ENCODE measurements at places on chromosomes 3 and 15.

DNA sequence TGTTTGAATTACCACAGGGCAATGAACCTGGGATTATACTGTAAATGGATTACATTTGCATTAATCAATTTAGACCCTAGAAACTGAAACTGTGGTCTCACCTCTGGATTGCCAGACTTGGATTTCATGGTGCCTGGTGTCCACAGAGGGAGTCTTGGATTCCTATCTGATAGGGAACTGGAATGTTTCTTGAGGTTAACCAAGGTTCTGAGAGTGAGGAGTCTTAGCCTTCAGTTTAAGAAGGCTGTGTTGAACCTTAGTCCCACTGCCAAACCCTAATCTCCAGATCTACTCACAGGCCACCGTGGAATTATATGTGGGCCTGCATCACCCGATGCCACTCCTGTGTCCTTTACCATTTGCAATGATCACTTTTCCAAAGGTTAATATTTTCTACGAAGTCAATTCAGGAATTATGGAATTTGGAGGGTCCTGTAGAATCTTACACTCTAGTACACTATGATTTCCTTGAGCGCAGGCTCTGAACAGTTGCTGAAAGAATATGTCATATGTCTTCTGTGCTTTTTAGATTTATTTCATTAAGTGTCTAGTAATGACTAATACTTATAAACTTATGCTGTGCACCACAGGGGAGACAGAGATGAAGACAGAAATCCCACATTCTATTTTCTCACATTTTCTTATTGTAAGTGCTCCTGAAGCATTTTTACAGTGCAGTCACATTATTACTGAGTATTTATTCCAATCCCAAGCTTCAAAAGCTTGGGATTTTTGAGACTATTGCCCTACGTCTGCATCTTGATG is 87.9 kb downstream of the EFL1 start:
- no peak for DNase-seq

- no peak for DNase-seq
Measured at GRCh38 chr15:60733196-60733595, 254.3 kb upstream of the ICE2 start.

GRCh38 chr15:61871926-61872522 is 188.2 kb downstream of the VPS13C start:
- DNase-seq = no peak

DNA sequence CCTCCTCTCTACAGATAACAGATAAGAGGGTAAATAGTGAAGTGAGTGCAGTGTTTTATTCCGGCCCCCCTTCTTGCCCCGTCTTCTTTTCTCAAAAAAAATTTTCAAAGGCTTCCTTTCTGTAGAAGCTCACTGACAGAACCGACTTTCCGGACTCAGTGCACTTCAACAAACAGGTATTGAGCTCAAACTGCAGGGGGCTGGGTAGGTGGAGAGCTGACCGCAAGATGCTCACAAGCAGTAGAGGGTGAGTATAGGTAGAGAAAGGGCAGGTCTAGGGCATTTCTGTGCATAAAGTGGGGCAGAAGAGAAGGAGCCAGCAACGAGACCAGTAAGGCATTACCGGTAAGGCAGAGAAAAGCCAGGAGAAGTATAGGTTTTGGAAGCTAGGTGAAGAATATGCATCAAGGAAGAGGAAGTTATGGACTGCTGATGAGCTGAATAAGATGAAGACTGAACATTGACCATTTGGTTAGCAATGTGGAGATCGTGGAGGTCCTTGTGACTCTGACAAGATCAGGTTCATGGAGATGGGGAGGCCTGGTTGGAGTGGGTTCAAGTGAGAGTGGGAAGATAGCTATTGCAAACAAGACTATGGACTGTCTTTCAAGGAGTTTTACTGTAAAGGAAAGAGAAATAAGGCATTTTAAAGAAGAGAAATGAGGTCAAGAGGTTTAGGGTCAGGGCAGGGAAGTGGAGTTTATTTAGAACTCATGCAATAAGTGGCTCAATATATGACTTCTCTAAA is 97.4 kb downstream of the ST6GAL1 start:
- peak; percentile 74 for DNase-seq

- no peak for DNase-seq
Measured at GRCh38 chr3:159879598-159879997, 109.0 kb upstream of the IL12A start.

DNA sequence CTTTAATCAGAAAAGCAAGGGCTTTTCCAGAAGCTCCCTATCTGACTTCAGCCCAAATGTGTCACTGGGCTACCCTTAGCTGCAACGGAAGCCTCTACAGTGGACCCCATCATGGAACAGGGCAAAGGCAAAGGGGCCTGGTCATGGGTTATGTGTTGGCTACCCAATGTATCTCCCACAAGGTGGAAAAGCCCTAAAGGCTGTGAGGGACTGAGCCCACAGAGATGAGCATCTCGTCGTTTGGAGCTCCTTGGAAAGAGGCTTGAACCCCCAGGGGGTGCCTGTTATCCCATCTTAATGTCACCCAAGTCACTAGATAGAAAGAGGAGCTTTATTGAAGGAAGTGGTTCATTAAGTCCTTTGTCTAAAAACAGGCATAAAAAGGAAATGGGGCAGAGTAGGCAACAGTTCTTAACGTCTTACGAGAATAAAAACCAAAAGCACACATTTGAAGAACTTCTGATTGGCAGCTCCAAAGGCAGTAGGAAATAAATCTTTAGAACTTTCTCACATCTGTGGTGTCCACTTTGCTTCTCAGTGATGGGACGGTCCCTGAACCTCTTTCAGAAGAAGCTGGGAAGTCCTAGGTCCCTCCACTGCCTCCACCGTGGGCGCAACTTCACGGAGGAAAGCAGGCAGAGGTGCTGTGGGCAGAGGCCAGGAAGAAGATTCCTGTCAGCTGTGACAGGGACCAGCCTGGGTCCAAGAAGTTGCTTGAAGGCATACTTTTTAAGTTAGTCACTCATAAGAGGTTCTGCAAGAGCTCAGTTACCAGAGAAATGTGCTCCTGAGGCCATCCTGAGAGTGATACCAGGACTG is 93.7 kb downstream of the MYLK start:
- DNase-seq = no peak

- DNase-seq = no peak
Measured at GRCh38 chr3:151504606-151505005, 43.7 kb upstream of the IGSF10 start.

DNA sequence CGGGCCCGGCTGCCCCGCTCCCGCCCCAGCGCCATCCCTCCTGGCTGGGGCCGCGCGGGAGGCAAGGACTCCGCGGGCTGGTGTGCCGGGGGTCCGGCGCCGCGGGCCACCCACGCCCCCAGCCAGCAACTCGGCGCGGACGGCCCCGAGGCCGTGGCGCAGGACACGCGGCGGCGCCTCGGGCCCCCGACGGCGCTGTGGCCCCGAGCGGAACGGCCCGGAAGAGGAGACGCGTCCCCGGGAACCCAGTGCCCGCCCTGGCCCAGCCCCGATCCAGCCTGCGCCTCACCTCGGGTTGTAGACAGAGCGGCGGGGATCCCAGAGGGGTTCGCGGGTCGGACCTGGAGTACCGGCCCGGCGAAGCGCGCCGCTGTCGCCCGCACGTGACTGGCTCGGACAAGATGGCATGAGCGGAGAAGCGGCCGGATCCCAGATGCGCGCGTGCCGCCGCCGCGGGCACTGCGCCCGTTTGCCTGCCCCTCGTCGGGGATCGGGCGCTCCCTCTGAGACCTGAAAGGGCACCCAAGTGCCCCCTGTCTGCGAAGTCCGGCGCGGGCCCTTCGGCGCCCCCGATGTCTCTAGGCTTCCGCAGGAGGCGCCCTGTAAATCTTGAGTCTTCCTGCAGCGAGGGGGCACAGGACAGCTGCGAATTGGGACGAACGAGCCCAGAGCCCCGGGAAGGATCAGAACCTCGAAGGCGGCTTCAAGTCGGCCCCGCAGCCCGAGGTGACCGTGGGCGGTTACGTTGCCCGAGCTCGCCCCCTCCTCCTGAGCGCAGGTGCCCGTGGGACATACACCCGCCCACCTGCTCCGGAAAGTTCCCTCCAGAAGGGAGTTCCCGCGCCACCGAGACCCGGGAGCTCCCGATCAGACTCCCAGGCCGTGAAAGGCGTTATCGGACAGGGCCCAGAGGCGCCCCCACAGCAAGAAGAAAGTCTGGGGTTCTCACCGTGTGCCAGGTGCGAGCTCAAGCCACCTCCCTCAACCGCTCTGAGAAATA is 598 bp upstream of the SFMBT1 start:
- peak; percentile 41 for DNase-seq

- no peak for DNase-seq
Measured at GRCh38 chr3:29347412-29347811, 66.5 kb downstream of the RBMS3 start.

DNA sequence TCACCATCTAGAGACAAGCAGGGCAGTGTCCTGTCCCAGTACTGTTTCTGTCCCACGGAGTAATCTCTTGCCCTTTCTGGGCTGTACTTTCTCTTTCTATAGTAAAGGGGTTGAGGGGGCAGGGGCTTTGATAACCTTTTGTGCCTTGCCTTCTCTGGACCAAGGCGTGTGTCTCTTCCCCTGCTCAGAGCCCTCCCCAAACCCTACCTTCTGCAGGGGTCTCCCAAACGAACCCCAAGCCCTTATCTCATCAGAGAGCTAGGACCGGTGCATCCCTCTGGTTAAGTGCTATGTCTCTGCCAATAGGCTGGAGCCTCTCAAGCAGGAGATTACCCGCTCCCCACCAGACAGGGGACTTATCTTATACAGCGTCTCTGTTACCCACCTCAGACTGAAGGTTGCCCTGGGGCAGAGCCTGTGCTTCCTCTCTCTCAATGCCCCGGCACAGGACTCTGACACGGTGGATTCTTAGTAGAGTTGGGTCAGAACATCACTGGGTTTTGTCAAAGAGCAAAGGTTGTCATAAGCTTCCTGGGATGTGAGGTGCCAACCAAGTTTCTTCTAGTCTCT is 2.9 kb downstream of the PLEKHO2 start:
- DNase-seq = no peak

DNA sequence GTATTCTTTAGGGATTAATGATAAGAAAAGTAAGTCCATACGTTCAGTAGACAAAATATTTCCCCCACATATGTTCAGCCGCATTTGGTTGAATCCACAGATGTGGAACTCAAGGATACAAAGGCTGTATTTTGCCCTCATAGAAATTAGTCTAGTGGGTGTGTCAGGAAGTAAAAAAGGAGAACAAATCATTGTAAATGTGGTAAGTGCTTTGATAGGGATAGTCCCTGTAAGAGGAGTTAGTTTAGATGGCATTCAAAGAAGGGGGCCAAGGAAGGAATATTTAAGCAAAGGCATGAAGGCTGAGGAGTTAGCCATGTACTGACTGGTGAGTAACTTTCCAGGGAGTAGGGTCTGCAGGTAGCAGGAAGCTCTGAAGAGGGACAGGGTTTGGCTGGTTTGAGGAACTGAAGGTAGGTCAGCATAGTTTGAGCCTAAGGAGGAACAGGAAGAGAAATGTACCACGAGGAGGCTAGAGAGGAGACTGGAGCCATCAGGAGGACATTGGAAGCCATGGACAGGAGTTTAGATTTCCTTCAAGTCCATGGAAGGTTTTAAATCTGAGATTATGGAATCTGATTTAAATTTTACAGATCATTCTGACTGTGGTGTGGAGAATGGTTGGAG is 98.8 kb downstream of the MME start:
- no peak for DNase-seq

DNA sequence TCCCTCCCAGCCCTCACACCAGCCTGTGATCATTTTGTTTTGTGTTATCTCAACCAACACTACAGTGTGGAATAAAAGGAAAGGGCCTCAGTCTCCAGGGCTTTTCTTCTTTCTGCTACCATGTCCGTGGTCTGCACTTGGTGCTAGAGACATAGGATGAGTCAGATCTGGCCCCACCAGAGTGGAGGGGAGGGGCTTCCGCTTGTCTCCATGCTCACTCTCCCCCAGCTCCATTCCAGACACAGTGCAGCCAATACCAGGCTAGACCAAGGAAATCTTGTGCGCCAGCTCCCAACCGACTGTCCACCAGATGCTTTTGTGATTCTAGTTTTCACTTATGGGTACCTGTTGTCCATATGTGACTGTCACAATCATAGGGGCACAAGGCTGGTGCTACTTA is 51.9 kb upstream of the TMEM115 start:
- DNase-seq = no peak

- DNase-seq = no peak
Measured at GRCh38 chr15:99586121-99586520, 20.3 kb downstream of the MEF2A start.

DNA sequence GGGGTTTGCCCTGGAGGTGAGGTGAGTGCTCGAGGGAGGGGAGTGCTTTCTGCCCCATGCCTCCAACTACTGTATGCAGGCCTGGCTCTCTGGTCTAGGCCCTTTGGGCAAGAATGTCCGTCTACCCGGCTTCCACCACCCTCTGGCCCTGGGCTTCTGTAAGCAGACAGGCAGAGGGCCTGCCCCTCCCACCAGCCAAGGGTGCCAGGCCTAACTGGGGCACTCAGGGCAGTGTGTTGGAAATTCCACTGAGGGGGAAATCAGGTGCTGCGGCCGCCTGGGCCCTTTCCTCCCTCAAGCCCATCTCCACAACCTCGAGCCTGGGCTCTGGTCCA is 9.4 kb downstream of the DLL4 start:
- DNase-seq = no peak

- no peak for DNase-seq
Measured at GRCh38 chr15:99561476-99562230, 4.1 kb upstream of the MEF2A start.
